GM12865 (cell line): ENCODE measurements at places on chromosomes 4 and X.

- no peak for DNase-seq
Measured at GRCh38 chr4:41746440-41747229, 1.9 kb downstream of the PHOX2B start.

- DNase-seq: no peak
Measured at GRCh38 chrX:19615361-19615910, 100.1 kb upstream of the MAP3K15 start.

GRCh38 chr4:158050942-158051341 is 121.9 kb downstream of the GASK1B start:
- DNase-seq: no peak

DNA sequence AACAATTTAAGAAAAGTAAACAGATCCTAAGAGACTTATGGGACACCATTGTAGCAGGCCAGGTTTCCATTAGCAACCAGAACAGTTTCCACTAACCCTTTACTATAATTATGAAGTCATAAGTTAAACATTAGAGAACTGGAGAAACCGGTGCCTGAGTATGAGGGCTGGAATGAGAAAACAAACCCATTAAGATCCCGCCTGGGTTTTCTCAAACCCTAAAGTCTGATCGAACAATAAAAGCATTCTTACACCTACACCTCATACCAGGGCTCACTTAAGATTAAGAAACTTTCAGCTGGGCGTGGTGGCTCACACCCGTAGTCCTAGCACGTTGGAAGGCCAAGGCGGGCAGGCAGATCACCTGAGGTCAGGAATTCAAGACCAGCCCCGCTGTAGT is 13.7 kb upstream of the DHX15 start:
- DNase-seq: no peak

DNA sequence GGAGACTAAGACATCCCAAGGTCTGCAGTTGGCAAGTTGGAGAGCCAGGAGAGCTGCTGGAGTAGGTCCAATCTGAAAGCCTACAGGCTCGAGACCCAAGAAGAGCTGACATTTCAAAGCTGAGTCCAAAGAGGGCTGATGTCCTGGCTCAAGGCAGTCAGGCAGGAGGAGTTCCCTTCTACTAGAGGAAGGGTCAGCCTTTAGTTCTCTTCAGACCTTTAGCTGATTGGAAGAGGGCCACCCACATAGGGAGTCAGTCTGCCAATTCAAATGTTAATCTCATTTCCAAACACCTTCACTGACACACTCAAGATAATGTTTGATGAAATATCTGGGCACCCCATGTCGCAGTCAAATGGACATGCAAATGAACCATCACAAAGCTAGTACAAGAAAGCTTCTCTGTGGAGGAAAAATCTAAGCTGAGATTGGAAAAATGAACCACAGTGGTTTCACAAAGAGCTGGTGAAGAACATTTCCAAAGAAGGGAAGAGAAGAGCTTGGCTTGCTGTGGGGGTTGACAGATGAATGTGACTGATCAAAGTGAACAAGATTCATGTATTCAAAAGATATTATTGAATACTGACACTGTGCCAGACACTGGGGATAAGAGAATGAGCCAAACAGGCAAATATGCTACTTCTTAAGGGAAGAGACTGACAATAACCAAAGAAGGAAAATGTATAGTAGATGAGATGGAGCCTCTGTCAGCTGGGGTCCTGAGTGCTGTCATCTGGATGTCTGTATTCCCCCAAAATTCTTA is 61.2 kb downstream of the STK32B start:
- DNase-seq: no peak

DNA sequence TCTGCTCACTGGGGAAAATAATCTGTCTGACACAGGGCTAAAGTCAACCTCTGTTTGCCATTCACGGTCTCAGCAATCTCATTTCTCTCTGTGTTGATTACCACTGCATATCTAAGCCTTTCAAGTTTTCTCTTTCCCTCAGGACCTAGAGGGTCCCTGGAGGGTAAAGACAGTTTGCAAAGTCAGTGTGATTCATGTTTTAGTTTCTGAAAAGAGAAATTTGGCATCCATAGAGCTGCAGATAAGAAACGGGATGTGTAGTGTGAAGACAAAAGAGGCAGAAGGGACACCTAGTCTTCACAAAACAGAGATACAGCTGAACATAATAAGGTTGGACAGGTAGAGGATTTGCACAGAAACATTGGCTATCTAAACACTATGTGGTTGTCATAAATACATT is 34.5 kb upstream of the KDR start:
- DNase-seq: no peak

GRCh38 chrX:20796450-20796849 is 529.7 kb upstream of the RPS6KA3 start:
- DNase-seq: peak; percentile 0

DNA sequence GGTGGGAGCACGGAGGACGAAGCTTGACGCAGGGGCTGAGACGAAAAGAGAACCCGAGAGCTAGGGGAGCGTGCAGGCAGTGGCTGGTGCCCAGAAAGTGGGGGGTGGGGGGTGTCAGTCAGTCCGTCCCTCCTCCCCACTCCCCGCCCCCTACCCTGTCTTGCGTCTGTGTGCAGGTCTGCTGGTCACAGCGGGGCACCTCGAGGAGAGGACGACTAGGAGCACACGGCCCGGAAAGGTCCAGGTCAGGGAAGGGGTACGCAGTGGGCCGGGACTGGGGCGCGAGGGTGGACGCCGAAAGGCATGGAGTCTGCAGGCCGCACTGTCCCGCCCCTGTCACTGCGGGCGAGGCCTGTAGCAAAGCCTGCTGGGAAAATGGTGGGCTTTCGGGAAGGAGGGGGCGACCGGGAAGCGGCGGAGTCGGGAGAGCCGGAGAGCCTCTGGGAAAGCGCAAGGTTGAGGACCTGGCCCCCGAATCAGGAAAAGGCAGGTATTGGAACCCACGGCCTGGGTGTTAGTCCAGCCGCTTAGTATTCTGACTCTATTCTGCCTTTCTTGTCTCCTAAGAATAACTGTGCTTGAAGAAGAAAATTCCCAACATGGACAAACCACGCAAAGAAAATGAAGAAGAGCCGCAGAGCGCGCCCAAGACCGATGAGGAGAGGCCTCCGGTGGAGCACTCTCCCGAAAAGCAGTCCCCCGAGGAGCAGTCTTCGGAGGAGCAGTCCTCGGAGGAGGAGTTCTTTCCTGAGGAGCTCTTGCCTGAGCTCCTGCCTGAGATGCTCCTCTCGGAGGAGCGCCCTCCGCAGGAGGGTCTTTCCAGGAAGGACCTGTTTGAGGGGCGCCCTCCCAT is 769 bp downstream of the TCEAL1 start:
- peak; percentile 54 for DNase-seq

DNA sequence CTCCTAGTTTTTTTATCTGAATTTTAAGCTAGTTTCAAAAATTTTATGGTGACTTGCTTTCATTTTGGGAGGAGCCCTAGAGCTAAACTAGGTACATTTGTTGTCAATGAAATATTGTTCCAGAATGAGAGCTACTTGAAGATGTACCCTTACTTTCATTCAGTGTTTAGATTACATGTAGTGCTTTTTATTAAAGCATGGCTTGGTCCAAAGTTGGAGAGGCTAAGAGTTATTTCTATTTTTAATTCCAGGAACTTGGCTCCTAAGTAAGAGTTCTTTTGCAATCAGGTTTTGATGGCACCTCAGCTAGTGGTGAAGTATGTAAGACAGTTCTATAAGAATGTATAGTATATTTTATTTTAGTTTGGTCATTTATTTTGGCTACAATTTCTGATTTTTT is 165.5 kb downstream of the PRR32 start:
- no peak for DNase-seq

- peak; percentile 40 for DNase-seq
Measured at GRCh38 chr4:131316086-131316485, 1833.0 kb upstream of the PCDH10 start.

GRCh38 chr4:158998624-158999023 is 104.3 kb upstream of the RAPGEF2 start:
- DNase-seq: no peak

- DNase-seq: no peak
Measured at GRCh38 chr4:126241634-126242033, 926.9 kb downstream of the FAT4 start.

DNA sequence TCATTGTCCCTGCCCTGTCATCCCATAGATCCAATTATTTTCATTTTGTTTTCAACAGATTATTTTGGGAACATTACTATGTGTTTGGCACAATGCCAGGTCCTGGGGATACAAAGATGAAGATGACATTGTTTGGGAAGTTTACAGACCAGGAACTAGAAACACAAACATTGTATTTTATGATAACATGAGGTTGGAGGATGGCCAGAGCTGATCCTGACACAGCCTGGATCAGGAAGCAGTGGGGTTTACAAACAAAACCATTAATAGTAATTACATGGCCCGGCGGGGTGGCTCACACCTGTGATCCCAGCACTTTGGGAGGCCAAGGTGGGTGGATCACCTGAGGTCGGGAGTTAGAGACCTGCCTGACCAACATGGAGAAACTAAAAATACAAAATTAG is 29.9 kb downstream of the CLRN2 start:
- no peak for DNase-seq

GRCh38 chrX:136495043-136495442 is 2.3 kb upstream of the HTATSF1 start:
- DNase-seq: no peak
